Renal cortex interstitium (tissue), 15 donors: ENCODE measurements at places on chromosomes 16 and 17. TPM values are rescaled to one million over a fixed set of nuclear protein-coding genes. Genes with fewer than 3 reads are reported as not detected.

NLGN2 gene
- 21.4 TPM for polyA plus RNA-seq

HOXB5 gene
- polyA plus RNA-seq, result 39.7 TPM

MT4 gene
- polyA plus RNA-seq, result not detected

DNA sequence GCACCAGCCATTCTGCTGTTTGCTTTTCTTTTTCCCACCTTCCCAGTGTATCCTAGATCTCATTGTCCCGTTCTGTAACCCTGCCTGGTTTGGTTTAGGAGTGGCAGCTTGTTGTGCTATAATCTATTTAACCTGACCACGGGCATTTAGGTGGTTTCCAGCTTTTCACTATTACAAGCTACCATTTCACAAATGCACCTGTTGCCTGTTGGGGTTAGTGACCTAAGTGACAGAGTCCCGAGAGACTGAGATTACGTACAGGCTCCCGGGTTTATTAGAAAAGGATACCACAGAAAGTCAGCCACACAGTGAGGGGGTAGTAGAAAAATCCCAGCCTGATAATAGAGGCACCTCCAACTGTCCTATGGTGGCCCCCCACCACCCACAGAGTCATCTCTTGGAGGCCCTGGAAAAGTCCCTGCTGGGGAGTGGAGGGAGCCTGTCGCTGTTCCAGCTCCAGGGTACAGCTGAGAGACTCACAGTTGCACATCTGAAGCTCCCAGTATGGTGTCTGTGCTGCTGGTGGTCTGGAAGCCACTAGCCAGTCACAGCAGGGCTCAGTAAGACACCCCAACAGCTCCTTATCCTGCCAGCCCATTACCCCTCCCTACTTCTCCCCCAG lies 21.2 kb downstream of the CLEC16A start:
- DNase-seq, result no peak
